Stimulated activated CD4-positive, alpha-beta T cell treated with anti-CD3 and anti-CD28 coated beads, Interleukin-4, amount 100 ng/mL, for 1 hour (primary cell): ENCODE measurements at places on chromosomes 1 and 21.

- DNase-seq, result no peak
These were observed 75.4 kb downstream of the VWA5B1 start for GRCh38 chr1:20366056-20366462.

DNA sequence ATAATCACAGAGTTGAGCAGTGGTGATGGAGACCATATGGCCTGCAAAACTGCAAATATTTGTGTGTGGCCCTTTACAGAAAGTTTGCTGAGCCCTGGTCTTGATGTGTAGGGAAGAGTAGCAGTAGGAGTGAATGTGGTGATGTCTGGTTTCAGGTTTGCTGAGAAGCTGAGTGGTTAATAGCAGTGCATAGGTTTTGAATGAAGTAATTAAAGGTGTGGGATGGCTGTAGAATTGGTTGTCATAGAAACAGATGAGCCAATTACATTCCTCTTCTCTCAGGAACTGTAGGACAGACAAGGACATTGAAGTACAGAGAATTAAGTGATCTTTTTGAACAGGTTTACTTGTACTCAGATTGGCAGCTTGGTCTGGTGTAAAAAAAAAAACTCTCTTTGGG, 37.4 kb downstream of the PRDM2 start:
- DNase-seq, result no peak

DNA sequence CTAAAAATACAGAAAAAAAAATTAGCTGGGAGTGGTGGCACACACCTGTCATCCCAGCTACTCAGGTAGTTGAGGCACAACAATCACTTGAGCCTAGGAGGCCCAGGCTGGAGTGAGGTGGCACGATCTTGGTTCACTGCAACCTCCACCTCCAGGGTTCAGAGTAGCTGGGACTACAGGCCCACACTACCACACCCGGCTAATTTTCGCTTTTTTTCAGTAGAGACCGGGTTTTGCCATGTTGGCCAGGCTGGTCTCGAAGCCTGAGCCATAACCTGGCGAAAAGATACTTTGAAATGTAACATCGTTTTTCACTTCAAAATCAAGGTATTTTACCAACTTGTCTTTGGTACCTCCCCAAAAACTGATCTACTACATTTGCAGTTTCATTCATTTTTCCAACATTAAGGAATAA, 6.1 kb downstream of the GAS5 start:
- peak; percentile 27 for DNase-seq

GRCh38 chr21:25456672-25457071, 150.6 kb downstream of the MRPL39 start:
- DNase-seq, result peak; percentile 50

DNA sequence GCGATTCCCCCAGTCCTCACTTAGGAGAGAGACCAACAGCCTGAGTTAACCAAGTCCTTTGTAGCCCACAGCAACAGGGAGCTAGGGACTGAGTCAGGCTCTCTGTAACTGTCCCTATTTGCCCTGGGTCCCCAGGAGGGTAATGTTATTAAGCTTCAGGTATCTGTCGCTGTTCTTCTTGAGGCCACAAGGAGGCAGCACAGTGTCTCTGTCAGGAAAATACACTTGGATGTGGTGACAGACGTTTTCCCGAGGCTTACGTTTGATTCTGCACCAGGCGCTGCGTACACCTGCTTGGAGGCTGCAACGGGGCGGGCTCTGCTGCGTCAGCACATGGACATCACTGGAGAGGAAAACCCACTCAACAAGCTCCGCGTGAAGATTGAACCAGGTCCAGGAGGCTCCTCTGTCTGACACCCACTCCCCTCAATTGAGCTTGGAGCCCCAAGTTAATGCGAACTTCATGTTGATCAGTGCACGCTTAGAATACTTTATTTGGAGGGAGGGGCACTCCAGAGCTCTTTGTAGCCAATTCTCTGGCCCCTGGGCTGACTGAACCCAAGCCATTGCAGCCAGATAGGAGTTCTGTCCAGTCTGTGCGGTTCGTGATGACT, 10.7 kb upstream of the ELF3 start:
- DNase-seq, result peak; percentile 6

DNA sequence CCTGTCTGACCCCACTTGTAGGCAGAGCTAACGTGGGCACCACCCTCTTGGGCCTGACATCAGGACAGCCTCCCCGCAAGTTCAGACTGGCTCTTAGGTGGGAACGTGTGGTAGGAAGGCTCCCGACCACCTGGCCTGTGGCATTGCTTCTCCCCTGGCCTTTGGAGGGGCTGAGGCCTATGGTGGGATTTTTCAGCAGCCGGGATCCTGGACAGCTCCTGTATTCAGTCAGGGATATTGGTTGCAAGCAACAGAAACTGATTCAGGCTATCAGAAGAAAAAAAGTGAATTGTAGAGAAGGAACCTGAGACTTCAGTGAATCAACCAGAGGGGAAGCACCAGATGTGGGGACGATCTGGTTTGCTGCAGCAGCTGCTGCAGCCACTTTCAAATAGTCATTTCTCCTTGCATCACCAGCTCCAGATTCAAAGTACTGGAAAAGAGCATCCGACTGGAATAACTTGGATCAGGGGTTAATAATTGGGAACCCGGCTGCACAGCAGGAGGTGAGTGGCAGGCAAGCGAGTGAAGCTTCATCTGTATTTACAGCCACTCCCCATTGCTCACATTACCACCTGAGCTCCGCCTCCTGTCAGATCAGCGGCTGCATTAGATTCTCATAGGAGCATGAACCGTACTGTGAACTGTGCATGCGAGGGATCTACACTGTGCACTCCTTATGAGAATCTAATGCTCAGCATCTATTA, 5.9 kb downstream of the RNF186 start:
- DNase-seq, result no peak

- no peak for DNase-seq
These were observed 122.2 kb downstream of the POU2F1 start for GRCh38 chr1:167342846-167343245.

GRCh38 chr1:210598135-210598652, 269.5 kb downstream of the HHAT start:
- DNase-seq, result no peak

GRCh38 chr1:198276241-198276640, 119.4 kb downstream of the NEK7 start:
- DNase-seq, result no peak

- DNase-seq, result peak; percentile 51
These were observed 1.1 kb downstream of the BCAR3 start for GRCh38 chr1:93680420-93681100.

GRCh38 chr21:46390603-46391545, 66.9 kb downstream of the PCNT start:
- DNase-seq, result no peak
